A172 (cell line): ENCODE measurements at places on chromosomes 5 and 9.

GRCh38 chr5:175717837-175718236 is 60.0 kb downstream of the HRH2 start:
- DNase-seq = no peak

DNA sequence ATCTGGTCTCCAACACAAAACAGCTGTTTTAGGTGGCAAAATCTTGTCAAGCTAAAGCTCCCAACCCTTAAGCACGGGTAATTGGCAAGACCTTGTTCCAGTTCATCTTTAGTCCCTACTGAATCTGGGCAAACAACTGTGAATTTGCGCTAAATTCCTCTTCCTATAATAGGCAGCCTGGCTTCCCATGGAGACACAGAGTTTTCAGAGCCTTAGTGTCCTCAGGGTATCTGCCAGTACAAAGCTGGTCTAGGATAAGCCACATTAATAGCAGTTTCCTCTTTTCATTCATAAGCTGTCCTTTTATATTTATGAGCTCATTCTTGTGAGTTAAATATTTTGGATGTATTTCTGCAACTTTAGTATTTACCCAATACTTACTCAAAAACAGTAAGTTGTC is 59.5 kb downstream of the FGF10 start:
- no peak for DNase-seq

GRCh38 chr9:28004900-28005299 is 431.6 kb upstream of the C9orf72 start:
- no peak for DNase-seq

DNA sequence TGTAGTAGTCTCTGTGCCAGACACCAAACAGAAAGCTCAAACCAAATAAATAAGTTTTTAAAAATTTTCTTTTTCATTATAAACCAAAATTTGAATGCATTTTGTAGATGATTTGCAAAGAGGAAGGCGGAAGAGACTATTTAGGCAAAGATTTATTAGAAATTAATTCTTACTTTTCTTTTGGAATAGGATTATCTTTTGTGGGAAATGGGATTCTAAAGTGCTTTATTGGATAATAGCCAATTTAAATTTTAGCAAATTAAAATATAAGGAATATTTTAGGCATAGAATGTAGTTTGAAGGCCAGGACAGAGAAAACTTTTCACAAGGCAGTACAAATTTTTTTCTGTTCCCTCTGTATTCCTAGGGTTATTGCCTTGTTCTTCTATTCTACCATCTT is 311.4 kb upstream of the ITGA1 start:
- DNase-seq = no peak

GRCh38 chr5:78530342-78531096 is 118.1 kb downstream of the LHFPL2 start:
- peak; percentile 95 for DNase-seq

GRCh38 chr9:136625101-136626065 is 37.3 kb upstream of the EGFL7 start:
- DNase-seq = peak; percentile 76

- no peak for DNase-seq
Measured at GRCh38 chr9:129137292-129138143, 26.3 kb downstream of the PTPA start.

GRCh38 chr9:122474561-122474960 is 3.2 kb downstream of the OR1J1 start:
- DNase-seq = no peak

GRCh38 chr9:136412962-136413361 is 2.5 kb downstream of the PMPCA start:
- DNase-seq = no peak

DNA sequence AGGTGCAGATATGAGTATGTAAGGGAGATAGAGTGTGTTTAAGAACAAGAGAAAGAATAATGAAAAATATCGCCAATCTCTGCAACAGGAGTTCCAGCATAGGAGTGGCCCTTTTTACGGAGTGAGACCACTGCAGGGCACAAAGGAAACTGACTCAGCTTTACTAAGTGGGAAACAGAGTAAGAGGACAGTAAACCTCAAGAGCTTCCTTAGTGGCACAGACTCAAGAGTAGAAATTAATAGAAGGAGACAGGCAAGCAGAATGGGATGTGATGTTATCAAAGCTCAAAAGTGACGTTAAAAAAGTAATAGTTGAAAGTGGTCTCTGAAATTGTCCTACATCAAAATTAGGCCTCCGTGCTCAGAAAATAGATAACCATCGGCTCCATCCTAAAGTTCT is 2.1 kb upstream of the SH3RF2 start:
- no peak for DNase-seq

GRCh38 chr5:68066277-68066955 is 149.1 kb upstream of the PIK3R1 start:
- no peak for DNase-seq

DNA sequence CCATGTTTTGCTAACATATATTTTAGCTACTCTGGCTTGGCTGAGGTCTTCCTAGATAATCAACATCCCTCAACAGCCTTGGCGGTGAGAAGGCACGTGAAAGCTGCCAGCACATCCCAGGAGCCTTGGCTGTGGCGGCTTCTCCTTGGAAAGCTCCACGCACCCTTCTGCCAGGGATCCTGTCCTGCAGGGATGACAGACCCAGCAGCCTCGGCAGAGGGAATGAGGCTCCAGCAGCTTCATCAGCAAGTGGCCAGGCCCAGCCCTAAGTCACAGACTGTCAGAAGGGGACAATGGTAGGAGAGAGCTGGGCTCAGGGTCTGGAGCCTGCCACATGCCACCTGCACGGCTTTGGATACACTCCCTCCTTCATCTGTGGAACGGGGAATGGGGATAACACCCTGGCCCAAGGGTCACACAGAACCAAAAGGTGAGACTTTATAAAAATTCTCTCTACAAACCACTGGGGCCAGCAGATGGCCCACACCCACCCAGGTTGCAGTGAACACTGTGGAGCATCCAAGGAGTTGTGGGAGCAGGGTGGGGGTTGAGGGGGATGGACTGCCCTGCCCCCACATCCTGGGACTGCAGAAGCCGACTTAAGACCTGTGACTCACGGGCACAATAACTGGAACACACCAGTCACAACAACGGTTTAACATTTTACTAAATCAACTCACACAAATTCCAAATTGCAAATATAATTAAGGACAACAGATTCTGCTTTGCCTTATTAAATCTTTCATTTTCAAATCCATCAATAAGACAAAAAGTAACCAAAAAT is 65.1 kb downstream of the MACROH2A1 start:
- DNase-seq = peak; percentile 40
